ENCODE measurements at places on chromosomes 2 and 18.
A peak's percentile ranks its signal among the peaks of the same experiment; 100 is the strongest.

DNA sequence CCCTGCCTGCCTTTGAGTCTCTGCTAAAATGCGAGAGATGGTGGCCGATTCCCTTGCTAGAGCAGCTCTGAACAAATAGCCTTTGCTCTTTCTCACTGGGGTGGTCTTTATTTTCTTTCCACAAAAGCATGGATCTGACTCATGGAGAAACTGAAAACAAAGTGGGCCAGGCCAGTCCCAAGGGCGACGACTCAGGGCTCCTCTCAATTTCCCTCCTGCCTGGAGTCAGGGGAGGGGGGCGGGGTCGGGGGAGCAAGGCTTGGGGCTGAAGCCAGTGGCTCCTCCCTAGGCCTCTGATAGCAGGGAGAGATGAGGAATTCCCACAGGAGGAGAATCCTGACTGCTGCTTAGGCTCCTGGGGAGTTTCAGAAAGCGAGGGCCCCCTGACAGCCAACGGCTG lies 17.1 kb upstream of the IL1R2 start:
- DNase-seq = no peak

DNA sequence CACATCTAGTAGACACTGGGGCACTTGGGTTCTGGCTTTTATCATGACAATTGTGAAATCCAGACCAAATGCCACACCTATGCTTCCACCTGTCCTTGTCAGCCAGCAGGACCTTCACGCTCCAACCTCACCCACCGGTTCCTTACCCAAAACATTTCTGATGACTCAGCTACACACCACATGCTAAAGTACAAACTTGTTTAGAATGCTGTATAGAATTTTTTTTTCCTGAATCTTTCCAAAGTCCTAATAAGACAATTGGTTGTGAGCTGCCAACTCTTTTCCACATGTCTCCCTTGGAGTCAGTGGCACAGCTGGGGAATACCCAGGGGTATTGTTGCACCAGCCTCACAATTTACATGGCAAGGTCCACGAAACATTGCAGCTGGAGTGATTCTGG lies 75.5 kb upstream of the LPIN2 start:
- DNase-seq = no peak

GRCh38 chr2:174575124-174575776 lies 22.4 kb downstream of the WIPF1 start:
- DNase-seq = no peak

DNA sequence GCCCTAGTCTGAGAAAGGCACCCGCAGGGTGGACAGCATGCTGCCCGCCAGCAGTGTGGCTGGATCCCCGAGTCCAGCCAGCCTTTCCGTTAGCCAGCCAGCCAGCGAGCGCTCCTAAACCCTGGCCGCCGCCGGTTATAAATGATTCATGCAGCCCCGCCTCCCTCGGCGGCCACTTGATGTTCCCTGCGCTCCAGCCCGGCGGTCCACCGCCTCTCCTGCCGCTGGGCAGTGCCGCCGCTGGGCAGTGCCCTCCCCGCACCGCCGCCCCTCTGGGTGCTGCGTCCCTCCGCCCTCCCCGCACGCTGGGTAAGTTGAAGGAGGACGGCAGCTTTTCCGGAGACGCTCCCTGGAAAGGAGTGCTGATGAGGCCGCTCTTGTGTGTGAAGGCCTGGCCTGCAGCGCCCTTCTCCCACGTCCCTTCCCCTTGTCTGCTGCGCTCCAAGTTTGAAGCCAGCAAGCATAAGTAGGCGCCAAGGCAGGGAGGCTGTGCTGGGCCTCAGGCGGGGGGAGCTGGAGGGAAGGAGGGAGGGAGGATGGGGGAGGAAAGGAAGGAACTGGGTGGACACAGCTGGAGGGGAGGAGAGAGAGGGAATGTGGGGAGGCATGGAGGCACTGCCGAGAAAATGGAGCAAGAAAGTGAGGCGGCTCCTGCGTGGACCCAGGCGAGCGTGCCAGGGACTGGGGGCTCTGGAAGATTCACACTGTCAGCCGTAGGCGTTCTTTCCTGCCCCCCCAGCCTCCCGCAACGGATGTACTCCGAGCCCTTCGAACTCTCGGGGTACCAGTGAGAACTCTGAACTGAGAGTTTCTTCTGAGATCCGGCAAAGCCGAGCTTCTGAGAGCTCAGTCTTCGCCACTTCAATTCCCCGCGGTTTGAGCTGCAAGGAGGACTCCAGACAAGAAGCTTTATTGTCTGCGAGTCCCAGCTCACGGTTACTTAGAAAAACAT lies 131.9 kb downstream of the GLI2 start:
- DNase-seq = no peak

DNA sequence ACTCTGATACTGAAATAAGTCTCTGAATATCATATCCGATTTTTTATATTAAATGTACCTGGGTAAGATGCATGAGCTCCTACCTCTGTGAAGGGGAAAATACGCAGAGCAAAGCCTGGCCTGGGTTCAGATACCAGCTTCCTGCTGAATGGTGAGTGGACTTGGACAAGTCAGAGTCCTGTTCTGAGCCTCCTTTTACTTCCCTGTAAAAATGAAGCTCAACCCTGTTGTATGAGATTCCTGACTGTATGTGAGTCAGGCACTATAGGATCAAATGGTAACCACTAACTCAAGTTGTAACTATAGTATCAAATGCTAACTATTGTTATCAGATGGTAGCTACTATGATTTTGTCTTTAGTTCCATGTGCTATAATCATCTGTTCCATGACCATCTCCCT lies 561.7 kb downstream of the CNTNAP5 start:
- DNase-seq = no peak

GRCh38 chr2:164975891-164976290 lies 20.6 kb upstream of the SLC38A11 start:
- DNase-seq = no peak

- no peak for DNase-seq
Measured at GRCh38 chr18:76246590-76246989, 248.5 kb downstream of the ZNF516 start.

DNA sequence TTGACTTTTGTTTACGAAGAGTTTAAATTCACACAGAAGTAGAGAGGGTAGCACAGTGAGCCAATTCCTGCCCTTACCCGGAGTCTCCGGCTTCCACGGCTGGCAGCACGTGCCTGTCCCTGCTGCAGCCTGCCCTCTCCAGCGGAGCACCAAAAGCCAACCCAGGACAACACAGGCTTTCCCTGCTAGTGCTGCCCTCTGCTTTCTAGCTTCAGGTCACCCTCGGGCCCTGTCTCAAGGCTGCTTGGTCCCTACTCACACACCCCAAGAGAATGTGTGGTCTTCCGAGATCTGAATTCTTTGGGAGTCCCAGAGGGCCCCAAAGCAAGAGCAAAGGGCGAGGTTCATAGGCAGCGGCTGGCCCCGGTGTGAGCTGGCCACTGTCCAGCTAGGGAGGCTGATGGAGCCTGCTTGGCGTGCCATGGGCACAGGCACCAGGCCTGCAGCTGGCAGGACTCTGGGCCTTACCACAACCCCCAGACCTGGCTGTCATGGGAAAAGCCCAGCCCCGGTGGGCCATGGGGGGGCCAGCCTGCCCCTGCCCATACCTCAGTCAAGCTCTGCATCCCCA lies 7.0 kb upstream of the HS6ST1 start:
- DNase-seq = no peak

DNA sequence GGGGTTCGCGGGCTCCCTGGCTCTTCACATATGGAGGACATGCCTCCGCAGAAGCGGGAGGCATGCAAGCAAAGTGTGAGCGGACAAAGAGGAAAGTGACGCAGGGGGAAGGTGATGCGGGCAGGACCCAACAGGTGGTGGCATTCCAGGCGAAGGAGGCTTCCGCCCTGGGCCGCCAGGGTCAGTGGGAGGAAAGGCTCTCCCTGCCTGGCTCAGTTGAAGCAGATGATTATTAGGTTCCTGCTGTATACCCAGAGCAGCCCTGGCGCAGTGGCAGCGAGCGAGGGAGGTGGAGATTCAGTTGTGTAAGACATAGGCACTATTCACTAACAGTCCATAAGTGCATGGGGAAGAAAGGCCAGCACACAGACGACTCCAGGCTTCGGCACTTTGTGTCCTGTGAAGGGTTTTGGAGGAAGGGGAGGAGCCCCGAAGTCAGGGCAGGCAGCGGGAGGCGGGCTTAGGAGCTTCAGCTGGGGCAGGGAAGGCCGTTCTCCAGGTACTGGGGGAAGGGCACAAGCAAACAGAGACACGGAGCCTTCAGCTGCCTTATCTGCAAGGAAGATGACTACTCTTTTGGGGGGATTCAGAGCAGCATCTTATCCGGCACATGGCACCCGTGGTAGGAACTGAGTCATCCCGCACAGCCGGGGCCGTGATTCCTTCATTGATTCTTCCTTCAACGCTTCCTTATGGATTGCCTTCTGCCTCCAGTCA lies 89.8 kb downstream of the TGOLN2 start:
- no peak for DNase-seq

DNA sequence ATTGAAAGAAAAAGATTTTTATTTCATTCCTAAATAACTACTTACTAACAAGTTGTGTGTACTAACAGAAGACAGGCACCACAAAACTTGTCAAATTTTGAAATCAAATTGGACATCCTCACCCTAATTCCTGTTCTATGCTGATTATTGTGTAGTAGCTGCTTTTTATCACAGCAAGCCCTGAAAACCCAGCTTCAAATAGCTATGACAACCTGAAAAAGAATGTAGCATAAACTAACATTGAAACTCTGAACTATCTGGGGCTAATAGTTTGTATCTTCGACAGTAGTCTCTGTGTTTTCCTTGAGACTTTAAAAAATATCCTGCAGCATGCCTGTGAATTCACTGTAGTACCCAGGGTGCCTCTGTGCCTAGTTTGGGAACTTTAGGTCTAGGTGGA lies 122.6 kb downstream of the WDPCP start:
- no peak for DNase-seq

DNA sequence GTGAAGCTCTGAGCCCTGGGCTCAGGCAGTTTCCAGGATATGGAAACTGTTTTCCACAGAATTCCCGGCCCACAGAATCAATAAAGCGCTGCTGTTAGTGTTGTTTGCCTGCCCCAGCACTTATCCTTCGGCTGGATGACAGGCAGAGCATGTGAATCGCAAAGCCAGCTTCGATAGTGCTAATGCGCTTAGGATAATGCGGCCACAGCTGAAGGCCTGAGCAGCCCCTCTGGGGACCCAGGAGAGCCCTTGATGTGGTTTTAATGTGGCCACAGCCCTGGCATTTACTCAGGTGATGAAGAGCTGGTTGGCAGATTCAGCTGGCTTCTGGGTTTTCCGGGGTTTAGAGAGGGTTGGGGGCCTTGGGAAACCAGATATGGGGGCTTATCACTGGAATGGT lies 23.7 kb downstream of the PCARE start:
- DNase-seq = peak; percentile 73

GRCh38 chr2:1806254-1806653 lies 61.9 kb upstream of the PXDN start:
- DNase-seq = no peak

DNA sequence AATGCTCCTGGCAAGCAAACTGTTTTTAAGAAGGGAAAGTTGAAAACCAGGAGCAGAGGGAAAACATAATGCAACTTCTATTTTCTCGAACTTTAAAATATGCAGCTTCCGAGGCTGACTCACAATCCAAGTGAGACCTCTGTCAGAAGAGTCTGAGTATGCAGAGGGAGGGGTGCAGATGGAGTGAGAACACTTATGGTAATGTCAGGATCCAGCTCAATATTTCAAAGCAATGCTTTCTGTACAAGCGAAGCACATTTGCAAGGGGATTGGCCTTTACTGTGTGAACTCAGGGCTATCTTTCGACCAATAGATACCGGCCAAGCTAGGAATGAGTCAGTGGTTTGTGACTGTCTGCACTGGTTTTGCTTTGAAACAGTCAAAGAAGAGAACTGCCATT lies 242.7 kb downstream of the CNTNAP5 start:
- DNase-seq = no peak

DNA sequence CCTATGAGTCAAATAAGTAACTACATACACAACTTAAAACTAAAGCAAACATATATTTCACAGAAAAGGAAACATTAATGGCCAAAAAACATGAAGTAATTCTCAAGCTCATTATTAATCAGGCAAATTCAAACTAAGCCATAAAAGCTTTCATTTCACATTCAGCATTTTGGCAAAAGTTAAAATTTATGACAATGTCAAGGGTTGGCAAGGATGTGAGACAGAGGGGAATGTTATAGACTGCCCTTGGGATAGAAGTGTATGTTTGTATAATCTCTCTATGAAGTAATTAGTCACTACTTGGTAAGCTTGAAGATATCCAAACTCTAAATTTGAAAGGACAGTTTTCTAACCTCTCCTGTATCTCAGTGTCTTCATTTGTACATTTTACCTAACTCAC lies 539.4 kb downstream of the RIT2 start:
- DNase-seq = no peak

GRCh38 chr2:65818873-65819451 lies 386.6 kb upstream of the SPRED2 start:
- DNase-seq = no peak

DNA sequence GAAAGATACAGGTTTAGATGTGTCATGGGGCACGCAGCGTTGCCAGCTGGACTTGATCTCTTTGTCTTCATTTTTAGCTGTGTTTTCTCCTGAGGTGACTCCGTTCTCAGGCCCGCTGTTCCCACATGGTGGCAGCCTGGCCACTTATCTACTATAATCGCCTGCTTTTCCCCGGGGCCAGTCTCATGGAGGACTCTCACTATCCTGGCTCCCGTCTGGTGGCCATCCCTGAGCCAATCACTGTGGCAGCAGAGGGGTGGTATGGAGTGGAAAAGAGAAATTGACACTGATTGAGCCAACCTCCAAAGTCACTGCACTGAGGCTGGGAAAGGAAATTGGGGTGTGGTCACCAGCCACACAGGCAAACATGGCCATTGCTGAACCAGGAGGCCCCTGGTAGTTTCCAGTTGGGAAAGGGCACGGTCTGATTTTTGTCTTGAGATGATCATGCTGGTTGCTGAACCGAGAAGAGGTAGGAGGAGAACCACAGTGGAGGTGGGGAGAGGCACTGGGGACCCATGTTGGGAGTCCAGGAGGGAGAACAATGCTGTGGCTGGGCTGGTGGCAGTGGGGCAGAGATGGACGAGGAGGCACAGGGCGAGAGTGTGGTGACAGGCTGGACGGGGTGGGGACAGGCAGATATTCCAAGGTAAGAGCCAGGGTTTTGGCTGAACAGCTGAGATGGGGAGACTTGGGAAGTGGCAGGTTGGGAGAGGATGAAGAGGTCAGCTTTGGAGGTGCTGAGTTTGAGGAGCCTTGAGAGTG lies 45.6 kb downstream of the KCNIP3 start:
- DNase-seq = no peak

DNA sequence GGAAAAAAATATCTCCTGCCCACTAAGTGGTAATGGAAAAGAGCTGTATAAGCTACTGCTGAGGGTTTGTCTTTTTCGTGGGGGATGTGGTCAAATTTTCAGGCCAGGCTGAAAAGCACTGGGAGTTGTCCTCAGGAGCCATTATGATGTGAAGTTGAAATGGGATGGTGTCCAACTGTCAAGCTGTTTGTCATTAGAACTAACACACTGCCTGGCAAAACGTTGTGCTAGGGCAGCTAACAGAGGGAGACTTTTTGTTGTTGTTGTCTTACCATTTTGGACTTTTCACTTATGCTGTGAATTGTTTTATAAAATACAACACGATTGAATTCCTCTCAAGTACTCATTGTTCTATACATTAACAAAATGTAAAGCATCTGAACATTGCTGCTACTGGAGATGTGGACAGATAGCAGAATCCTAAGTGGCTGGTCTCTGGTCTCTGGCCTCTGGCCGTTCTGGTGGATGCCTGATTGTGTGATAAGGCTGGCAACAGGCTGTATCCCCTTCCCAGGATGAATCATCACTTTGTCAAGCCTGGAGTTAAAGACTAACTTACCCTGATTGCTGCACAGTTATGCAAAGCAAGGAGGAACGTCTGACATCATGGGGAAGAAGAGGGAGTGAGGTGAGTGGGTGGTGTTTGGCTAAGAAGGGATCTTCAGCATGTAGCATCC lies 2.3 kb downstream of the MYO1B start:
- DNase-seq = no peak

- DNase-seq = peak; percentile 2
Measured at GRCh38 chr18:75350512-75350839, 77.0 kb downstream of the SMIM21 start.

- DNase-seq = no peak
Measured at GRCh38 chr2:5740817-5741216, 48.6 kb downstream of the SOX11 start.
